Tibial artery (tissue), 4 donors: ENCODE measurements at places on chromosomes 7 and 10.

DNA sequence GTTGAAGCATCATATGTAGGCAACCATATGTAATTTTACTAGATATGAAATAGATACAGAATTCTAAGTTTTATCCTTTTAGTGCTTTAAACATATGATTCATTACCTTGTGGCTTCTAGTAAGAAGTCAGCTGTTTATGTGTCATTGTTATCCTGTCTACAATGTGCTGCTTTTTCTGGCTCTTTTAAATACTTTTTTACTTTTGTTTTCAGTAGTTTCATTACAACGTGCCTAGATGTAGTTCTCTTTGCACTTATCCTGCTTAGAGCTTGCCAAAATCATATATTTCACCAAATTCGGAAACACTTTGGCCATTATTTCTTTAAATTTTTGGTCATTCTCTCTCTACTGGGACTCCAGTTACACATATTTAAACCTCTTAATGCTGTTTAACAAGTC lies 26.4 kb downstream of the YAE1 start:
- DNase-seq: no peak

GRCh38 chr10:88012641-88013040 lies 149.2 kb downstream of the PTEN start:
- DNase-seq: no peak

GRCh38 chr7:133919810-133920209 lies 207.3 kb upstream of the LRGUK start:
- no peak for DNase-seq

- no peak for DNase-seq
Measured at GRCh38 chr10:89750441-89750840, 49.1 kb downstream of the KIF20B start.

- no peak for DNase-seq
Measured at GRCh38 chr7:147089608-147090007, 973.0 kb downstream of the CNTNAP2 start.

DNA sequence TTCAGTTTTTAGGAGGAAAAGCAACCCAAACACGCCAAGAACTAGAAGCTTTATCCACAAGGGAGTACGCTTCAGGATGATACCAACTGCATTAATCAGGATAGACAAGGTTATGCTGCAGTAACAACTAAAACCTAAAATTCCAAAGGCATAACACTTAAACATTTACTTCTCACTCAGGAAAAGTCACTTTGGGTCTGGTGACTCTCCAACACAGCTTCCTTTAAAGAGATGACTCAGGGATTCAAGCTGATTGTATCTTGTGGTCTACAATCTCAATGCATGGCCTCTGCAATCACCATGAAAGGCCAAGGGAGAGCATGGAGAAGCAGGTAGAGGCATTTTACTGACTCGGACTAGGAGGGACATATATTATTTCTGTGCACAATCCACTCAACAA lies 315.8 kb downstream of the KCNMA1 start:
- no peak for DNase-seq

GRCh38 chr7:34544621-34545020 lies 113.4 kb upstream of the NPSR1 start:
- DNase-seq: no peak

DNA sequence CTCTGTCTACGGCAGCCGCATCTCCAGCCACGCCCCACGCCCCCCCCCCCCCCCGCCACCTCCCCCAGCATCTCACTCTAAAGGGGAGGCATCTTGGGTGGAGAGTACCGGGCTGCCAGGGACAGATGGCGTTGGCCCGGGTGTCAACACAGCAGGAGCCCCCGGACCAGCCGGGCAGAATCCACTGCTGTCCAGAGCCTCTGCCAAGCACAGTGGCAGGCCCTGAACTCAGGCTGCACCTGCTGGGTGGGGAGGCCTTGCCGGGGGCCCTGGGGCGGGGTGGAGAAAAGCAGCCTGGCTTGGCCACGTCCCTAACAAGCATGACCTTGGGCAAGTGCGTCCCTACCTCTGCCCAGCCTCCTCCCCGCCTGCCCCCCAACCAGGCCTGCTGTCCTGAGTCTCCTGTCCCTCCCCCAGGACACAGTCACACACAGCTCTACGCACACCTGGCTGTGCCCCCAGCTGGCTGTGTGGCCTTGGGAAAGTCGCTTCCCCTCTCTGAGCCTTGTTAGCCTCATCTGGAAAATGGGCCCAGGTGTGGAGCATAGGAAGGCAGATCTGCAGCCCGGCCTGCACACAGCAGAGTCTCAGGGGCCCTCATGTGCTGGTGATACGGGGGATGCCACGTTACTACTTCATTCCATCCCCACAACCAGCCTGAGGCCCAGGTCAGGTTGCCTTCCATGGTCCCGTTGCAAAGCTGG lies 45.2 kb downstream of the MICALL2 start:
- no peak for DNase-seq

DNA sequence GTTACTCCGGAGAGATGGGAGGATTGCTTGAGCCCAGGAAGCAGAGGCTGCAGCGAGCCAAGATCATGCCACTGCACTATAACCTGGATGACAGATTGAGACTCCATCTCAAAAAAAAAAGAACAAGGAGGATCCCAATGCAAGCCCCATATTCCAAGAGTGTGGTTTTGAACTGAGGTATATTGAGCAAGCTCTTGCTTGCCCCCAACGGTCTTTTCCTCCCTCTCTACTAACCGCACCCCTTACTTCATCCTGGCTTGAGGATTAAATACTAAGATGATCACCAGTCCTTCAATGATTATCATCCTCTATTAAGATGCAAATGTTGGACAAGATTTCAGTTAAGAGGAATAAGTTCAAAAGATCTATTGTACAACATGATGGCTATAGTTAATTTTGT lies 12.5 kb upstream of the SRGN start:
- no peak for DNase-seq

DNA sequence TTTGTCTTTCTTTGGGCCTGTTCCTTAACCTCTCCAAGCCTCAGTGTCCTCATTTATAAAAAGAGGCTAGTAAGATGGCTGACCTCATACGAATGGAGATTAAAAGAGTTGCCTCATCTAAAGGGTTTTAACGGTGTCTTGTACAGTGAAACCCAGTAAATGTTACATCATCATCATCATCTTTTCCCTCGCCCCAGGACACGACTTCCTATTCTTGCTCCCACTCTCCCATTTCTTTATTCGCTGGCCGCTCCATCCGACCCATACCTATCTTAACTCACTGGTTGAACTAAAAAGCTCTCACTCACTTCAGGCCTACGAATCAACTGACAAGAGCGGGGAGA lies 554 bp downstream of the FRA10AC1 start:
- no peak for DNase-seq

DNA sequence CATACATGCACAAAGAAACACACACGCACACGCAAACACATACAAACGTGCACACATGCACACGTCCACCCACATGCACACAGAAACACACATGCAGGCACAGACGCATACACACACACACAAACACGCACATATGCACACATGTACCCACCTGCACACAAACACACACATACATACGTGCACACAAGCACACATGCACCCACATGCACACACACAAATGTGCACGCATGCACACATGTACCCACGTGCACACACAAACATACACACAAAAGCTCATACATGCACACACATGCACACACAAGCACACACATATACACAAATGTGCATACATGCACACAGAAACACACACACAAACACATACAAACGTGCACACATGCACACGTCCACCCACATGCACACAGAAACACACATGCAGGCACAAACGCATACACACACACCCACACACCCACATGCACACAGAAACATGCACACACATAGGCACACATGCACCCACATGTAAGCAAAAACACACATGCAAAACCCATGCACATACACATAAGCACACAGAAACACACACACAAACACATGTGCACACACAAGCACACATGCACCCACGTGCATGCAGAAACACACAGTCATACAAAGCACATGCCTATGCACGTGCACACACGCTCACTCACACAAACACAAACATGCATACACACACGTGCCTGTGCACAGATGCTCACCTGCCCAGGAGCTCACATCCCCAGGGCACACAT lies 44.8 kb downstream of the FOXL3 start:
- no peak for DNase-seq

- no peak for DNase-seq
Measured at GRCh38 chr7:129607471-129608120, 3.9 kb upstream of the NRF1 start.
